Lung (tissue), 17 donors: ENCODE measurements at places on chromosomes 1 and 21.

GRCh38 chr1:215720126-215720525, 153.0 kb downstream of the KCTD3 start:
- peak; percentile 20 for DNase-seq

- no peak for DNase-seq
These were observed 454.8 kb downstream of the KIF26B start for GRCh38 chr1:245609354-245610150.

GRCh38 chr1:184502161-184502560, 115.3 kb downstream of the C1orf21 start:
- no peak for DNase-seq

DNA sequence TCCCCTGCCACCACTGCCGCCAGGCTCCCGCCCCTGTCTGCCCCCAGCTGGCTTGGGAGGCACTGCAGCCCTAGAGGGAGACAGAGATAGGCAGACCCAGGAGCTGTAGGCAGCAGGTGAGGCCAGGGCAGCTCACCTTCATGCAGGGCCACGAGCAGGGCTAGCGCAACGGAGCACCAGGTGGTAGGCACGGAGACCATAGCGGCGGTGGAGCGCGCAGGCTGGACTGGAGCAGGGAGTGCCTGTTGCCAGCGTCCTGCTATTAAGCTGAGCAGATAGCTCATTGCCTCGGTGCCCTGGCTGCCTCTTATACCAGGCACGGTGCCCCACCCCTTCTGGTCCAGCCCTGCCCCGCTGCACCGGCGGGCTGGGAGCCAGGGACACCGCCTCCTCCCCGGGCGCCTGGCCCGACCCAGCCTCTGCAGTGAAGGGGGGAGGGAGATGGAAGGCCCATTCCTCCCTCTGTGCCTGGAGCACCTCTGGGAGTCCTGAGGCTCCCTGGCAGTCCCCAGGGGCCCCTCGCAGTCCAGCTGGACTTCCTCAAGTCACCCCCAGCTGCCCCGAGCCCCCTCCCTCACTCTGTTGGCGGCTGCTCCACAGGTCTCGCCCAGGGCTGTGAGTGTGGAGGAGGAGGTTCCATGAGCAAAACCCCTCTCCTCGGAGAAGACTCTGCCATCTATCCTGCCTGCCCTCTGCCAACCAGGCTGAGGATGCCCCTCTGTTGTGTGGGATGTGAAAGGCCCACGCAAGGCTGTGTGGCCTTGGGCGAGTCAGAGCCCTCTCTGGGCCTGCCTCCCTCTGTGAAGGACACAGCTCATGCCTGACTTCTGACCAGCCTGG, at the start of gene EDN2:
TSS of gene EDN2 (minus strand) at position 282 of the 840 bp plus-strand sequence. CDS start at position 200, 82 bp downstream.
- peak; percentile 67 for DNase-seq

GRCh38 chr1:99603699-99604560, 42.0 kb upstream of the PALMD start:
- DNase-seq, result no peak

DNA sequence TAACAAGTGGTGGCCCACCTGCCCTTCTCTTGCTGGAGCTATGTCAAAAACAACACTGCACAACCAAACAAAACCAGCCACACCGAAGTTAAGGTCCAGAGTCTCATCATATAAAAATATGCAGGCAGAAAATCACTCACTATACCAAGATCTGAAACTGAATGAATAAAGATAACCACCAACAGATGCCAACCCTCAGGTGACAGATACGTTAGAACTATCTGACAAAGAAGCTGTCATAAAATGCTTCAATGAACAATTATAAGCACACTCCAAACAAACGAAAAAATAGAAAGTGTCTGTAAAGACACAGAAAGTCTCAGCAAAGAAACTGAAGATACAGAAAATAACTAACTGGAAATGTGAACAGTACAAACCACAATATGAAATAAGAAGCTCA, 14.0 kb downstream of the ZNF496 start:
- no peak for DNase-seq

DNA sequence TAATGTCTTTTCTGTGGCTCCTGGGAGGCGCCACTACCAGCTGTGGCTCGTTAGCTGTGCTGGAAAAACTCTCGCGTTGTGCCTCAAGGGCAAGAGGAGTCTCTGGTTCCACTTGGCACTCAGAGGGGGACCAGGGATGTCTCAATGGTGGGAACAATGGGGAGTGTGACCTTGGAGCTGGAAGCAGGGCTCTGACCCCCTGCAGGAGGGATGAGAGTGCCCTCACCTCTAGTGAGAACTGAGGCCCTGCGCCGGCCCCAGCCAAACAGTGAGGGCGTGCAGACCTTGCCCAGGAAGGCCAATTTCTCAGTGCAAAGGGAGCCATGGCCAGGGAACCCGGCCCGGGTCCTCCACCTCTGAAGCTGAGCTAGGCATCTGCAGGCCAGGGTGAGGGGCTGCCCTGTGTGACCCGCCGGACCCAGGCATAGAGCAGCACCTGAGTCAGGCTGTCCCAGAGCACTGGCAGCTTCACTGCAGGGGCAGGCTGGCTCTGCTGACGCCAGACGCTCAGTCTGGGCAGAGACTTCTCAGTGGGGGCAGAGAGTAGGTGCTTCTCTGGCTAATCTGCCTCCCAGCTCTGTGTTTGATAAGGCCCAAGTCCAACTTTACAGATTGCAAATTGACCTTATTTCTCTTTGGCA, 1.8 kb downstream of the RD3 start:
- DNase-seq, result no peak

DNA sequence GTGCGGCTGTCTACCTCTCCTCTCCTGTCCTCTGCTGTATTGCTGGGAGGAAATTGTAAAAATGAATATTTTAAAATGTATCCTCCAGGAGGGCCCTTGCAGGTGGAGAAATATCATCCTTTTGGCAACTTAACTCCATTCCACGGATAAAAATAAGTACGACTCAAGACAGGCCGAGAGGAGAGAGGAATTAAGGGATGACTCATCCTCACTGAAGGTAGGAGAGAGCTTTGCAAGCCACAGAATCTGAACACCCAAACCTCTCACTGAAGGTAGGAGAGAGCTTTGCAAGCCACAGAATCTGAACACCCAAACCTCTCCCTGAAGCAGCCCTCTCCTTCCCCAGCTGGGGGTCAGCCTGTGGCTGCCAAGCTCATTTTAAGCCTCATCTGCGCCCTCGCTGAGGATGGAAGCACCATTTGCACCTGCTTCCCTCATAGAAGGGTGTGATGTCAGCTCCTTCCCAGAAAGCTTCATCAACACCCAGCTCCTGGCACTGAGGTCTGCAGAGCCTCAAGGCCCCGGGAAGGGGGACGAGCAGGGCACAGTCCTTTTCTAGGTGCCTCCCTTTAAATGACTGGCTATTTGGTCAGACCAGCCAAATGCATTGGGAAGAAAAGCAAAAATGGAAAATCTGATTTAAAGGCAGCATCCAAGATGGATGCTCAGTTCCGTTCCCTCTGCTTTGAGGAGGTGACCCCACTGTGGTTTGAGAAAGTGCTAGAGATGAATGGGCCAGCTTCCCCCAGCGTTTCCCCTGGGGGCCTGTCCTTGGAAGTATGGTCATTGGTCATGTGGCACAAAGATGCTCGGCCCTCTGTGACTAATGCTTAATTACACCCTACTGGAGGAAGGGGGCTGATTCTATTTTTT, 12.9 kb upstream of the SELENON start:
- DNase-seq, result no peak

DNA sequence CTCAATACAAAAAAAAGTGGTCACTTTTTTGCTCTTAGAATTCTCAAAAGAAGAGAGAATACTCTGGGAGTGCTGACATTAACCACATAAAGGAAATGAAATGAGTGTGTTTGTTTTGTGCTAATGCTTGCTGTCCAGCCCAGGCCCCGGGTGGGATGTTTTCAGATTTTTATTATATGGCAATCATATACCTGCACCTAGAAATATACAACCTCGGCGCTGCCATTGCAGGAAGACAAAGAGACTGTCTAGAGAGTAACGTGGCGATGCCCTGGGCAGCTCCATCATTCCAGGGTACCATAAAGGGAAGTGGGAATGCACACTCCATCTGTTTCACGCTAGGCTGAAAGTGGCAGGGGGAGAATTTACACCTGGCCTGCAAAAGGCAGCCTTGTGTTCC, 7.1 kb downstream of the BACE2 start:
- DNase-seq, result no peak

GRCh38 chr1:205672395-205672889, 7.9 kb downstream of the SLC45A3 start:
- no peak for DNase-seq

DNA sequence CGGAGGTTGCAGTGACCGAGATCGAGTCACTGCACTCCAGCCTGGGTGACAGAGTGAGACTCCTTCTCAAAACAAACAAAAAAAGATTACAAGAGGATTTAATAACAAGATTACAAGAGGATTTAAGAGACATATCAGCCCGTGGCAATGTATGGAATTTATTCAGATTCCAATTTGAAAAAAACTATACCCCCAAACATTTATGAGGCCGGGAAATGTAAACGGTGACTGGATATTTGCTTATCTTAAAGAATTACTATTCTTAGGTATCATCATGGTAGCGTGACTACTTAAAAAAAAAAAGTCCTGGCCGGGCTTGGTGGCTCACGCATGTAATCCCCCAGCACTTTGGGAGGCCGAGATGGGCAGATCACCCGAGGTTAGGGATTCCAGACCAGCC, 21.2 kb upstream of the ELK4 start:
- DNase-seq, result no peak

DNA sequence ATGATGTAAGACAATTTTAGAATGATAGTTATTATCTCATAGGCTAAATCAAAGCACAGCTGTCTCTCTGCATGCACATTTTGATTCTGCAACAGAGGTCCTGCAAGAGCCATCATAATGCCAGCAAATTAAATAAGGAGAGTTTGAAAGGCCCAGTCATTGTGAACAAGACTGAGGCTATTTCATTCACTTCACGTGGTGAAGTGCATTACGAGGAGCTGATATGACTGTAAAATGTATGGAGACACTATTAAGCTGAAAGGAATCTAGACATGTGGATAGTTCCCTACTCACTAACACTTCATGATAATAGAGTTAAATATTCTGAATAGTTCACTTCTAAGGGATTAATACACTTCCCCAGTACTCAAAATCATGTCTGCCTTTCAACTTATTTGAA, 299.0 kb downstream of the SMYD3 start:
- no peak for DNase-seq

DNA sequence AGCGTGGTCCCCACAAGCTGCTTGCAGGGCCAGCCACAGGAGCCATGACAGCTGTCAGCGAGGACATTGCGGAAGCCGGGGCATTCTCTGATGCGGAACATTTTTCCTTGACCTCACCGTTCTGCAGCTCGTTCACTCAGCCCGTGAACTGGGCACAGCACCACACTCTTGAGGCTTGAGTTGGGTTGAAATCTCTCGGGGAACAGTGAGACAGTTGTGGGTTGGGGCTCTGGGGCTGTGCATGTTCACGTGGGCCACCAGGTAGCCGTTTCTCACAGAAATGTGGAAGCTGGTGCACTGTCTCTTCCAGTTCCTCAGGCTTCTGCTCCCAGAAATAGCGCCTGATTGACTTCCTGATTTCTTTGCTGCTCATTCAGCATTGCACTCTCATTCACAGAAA, 69.8 kb downstream of the SPSB1 start:
- DNase-seq, result no peak

- DNase-seq, result no peak
These were observed 34.6 kb upstream of the ADAMTS5 start for GRCh38 chr21:27001526-27001925.

GRCh38 chr1:26724926-26725325, 29.1 kb downstream of the ARID1A start:
- no peak for DNase-seq

DNA sequence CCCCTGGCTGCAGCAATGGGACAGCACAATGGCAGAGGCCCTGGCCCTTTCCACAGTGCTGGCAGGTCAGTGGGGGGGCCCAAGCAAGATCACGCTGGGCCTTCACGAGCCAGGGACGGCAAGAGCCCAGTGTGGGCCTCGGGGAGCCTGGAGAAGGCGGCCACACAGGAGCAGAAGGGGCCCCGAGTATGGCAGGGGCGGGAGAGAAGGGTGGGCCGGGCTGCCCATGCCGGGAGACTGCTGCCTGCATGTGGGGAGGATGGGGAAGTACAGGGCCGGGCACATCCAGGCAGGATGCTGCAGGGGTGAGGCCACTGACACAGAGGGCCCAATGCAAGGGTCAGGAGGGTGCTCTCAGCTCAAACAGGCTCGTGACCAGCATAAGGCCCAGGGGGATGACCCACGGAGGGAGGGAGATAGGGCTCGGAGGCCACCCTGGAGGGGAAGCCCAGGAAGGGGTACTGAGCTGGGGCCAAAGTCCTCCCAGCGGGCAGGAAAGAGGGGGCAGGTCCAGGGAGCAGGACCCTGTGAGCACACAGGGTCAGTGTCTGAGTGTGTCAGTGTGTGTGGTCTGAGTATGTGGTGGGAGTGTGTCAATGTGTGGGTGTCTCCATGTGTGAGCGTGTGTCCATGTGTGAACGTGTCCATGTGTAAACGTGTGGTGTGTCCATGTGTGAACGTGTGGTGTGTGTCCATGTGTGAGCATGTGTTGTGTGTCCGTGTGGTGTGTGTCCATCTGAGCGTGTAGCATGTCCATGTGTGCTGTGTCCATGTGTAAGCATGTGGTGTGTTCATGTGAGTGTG, 13.1 kb downstream of the SLC19A1 start:
- DNase-seq, result no peak

DNA sequence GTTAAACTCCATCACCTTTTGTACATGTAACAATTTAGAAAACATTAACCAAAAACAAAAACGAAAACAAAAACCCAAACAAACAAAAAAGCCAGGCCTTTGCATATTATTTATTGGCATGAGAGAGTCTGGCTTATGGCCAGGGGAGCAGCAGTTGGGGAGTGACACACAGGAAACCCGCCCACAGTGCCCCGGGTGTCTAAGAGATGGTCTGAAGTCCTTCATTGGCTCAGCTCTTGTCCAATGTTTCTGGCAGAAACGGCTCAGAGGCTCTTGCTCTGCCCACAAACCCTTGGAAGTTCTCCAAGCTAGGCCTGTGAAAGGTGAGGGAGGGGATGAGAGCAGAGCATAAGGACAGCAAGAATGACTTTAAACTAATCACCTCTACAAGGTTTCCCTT, 131.5 kb downstream of the CNIH3 start:
- DNase-seq, result peak; percentile 35

DNA sequence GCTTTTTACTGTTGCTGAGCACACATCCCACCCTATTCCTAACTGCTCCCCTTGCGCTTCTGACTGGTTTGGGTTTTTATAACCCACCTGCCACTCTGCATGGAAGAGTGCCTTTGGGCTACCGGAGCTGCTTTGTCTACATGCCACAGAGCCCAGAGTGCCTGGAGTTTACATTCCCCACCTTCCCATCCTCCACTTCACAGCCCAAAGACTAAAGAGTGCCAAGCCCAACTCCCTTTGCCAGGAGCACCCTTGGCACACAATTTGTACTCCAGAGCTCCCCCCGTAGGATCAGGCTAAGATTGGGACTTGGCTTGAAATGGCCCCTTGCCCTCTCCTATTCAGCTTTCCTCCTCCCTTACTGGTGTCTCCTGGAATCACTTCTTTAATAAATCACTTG, 63.3 kb downstream of the LHX9 start:
- no peak for DNase-seq

- DNase-seq, result peak; percentile 52
These were observed 73.8 kb upstream of the MORC3 start for GRCh38 chr21:36246080-36246631.
